ENCODE measurements at places on chromosomes 13 and 19.

- peak; percentile 24 for DNase-seq
These were observed 112.4 kb downstream of the NUFIP1 start for GRCh38 chr13:44876782-44877324.

- DNase-seq = no peak
These were observed 14.2 kb upstream of the LILRB1 start for GRCh38 chr19:54616057-54616456.

DNA sequence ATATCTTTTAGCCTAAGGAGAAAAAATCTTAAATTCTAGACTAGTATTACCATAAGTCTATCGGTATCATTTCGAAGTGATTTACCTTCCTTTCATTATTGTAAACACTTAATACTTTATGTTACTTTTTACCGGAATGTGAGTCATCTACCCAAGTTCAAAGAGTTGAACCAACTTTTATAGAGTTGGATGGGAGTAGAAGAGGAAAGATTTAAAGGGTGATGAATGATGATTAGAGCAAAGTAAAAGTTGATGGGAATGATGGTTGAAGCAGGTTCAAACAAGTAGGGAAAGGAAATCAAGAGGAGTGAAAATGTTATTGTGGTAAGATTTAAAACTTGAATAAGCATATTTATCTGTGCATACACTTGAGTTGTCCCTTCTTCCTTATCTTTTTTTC, 11.3 kb upstream of the LPAR6 start:
- DNase-seq = no peak

DNA sequence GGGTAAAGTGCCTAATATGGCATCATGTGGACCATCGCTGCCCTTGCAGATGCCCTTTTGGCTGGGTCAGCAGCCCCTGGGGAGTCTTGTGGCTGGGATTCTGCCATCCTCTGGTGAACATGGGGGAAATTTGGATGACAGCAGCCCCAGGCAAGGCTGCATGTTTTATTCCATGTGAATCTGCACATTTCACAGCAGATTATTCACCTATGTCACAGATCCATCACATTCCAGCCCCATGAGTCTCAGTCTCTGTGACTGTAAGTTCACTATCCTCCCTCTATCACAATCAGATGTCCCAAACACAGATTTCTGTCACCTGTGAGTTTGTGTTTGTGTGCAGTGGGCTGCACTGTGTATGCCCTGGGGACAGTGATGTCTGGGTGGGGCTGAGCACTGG, 36.8 kb upstream of the PSG9 start:
- no peak for DNase-seq

DNA sequence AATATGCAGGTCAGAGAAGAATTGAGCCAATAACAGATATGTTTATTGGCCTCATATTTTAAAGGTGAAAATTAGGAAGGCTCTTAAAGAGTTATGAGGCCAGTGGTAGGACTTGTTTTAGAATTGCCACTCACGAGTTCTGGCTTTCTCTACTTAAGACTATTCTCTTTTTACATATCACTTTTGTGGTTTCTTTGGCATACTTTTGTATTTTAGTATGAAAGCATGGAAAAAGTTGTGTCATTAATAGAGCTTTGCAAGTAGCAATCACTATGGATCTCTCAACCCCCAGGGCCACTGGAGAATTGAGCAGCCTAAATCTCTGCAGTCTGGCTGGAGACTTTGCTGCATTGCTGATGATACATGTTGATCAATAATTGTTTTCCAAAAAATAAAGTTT, 64.6 kb upstream of the SOX21 start:
- DNase-seq = no peak

DNA sequence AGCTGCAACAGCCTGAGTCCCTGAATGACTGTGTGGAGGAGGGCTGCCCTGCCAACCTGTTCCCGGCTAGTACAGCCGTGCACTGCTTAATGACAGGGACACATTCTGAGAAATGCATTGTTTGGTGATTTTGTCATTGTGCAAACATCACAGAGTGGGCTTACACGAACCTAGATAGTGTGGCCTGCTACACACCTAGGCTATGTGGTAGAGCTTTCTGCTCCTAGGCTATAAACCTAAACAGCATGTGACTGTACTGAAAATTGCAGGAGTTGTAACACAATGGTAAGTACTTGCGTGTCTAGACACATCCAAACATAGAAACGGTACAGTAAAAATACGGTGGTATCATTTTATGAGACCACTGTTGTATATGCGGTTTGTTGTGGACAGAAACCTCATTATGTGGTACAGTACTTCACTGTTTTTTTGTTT, 35.0 kb downstream of the VASP start:
- DNase-seq = no peak

- no peak for DNase-seq
These were observed 11.2 kb upstream of the IL4I1 start for GRCh38 chr19:49907745-49908446.

GRCh38 chr13:30169442-30169841, 137.9 kb downstream of the KATNAL1 start:
- DNase-seq = no peak

DNA sequence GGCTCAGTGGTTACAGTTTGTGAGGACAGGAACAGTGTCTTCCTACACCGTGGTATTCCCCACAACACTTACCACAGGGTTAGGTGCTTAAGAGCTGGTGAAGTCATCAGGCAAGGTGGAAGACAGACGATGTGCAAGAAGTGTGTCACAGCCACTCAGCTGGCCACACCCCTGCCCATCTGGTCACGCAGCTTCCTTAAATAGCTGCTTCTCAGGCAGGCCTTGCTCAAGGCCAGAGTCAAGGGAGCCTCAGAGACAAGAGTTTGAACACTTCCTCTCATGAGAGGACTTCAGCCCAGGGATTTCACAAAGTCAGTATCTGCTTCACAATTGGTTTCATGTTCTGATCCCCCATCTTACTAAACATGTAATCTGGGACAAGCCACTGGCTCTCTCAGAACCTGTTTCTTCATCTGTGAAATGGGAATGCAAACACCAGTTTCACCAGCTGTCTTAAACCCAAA, 80.3 kb upstream of the FRY start:
- no peak for DNase-seq

DNA sequence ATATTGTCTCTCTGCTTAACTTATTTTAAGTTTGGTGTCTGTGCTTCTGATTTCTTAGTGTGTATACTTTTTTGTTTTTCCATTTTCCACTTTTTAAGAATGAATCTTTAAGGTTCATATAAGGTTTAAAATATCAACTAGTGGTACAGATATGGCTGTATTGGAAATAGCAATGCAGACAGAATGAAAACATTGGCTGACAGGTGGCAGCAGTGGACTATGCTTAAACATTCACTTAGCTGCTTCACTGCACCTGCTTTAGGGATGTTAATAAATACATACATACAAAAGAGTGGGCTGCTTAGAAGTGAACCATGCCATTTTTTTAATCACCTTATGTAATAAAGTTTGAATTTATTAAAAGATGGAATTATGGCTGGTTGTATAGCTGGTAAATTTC, 27.3 kb downstream of the TM9SF2 start:
- DNase-seq = no peak

DNA sequence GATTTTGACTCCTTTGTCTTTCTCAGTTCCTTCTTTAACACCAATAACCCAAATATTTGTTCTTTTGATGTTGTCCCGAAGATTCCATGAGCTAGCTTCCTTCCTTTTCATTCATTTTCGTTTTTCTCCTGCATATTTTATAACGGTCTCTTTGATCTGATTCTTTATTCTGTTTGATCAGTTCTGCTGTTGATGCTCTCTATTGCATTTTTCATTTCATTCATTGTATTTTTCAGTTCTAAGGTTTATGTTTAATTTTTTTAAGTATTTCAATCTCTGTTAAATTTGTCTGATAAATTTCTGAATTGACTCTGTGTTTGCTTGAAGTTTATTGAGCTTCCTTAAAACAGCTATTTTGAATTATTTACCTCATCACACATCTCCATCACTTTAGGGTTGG, 68.4 kb upstream of the LRCH1 start:
- no peak for DNase-seq

DNA sequence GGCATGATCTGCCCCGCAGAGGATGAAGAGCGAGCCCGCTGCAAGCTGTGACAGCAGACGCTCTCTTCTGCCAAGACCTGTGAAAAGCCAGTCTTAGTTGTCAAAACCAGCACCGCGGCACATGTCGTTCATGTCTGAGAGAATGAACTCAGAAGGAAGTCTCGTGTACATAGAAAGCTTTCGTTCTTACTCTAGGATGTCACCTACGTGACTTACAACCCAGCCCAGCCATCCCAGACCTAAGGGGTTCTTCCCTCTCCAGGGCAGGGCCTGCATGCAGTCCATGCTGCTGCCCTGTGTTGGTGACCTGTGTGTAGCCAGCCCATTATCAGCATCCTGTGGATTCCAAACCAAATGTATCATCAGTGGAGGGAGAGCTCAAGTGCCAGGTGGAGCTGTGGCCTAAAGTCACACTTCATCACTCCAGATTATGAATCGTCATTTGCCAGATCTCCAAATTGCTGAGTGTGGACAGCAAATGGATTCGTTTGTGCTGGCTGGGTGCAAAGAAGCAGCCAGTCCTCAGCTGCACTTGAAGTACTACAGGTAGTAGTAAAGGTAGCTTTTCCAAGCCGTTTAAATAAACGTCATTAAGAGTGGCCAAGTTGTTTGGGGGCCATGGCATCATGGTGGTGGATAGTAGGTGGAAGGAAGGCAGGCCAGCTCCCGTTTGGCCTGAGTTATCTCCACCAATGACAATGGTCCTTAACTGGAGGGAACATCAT, 73.9 kb upstream of the GPR183 start:
- DNase-seq = no peak

DNA sequence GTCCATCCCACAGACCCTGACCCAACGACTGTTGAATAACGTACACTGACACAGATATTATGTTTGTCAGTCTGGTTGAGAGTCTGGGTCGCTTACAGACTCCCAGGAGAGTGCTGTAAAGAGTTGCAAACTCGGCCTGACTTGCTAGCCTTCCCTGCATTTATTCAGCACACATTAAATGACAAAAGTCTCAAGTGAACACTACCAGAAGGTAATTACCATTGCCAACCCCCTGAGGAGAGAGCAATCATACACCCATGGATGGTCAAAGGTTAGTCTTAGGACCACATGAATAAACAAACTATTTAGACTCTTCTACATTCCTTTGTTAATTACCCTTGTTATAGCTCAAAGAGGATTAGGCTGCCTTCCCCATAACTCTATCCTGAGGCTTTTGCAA, 1048.6 kb downstream of the PCDH17 start:
- no peak for DNase-seq

DNA sequence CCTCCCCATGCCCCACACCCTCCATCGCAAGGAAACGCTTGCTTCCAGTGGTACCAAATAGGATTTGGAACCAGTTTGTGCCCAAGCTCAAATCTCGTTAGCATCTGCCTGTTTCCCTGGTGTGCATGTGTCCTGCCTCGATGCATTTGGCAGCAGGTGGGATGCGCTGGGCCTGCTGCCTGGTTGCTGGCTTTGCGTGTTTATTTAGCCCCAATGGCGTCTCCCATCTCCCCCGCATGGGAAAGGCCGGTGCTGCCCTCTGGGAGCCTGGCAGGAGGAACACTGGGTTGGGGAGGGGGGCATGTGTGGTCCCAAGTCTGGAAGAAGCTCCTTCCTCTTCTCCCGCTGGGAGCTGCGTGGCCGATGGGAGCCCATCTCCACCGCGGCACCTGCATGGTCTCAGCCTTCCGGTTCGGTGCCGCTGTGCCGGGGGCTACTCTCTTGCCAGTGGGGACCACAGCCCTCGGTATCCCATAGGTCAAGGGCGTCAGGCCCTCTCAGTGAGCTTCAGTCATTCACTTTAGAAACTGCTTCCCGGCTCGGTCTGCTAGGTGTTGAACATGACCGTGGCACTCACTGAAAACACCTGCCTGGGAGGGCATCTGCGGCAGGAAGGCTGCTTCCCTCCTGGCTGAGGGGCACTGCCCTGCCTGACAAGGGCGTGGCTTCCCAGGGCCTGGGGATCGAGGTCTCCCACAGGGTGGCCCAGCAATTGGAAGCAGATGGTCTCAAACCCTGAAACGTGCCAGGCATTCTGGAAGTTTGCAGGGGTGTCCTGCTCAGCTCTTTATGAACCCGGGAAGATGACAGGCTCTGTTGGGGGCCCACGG, 11.8 kb upstream of the F7 start:
- DNase-seq = no peak

DNA sequence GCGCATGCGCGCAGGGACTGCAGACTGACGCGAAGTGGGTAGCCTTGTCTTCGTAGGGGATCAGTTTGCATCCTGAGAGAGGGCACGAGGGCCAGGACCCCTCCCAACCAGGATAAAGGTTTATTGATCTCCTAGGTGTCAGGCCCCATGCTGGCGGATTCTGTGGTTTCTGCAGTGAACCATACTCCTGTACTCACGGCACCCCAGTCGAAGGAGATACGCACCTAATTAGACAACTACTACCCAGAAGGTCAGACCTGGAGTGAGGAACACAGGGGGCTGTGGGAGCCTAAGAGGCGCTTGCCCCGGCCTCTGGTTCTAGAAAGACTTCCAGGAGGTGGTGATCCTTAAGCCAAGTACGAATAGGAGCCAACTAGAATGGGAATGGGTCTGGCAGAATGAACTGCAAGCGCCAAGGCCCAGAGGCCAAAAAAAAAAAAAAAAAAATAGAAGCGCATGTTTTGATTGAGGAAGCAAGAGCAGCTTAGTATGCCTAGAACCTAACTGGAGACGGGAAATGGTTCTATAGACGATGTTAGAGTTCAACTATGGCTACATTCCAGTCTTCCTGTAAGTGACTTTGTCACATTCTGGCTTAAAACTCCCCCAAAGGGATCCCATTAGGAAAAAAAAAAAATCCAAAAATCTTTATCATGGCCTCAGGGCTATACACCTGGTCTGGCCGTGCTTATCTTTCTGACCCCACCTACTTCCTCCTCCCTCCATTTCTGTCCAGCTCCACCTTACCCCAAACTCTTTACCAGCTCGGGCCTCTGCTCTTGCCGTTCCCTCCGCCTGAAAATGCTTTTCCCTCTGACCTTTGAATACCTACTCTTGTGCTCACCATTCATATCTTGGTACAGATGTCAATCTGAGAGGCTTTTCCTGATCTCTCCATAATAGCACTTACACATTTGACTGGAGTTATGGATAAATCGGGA, 902 bp upstream of the ZNF428 start:
- peak; percentile 89 for DNase-seq

GRCh38 chr19:28435551-28436271, 777.2 kb downstream of the UQCRFS1 start:
- DNase-seq = no peak

DNA sequence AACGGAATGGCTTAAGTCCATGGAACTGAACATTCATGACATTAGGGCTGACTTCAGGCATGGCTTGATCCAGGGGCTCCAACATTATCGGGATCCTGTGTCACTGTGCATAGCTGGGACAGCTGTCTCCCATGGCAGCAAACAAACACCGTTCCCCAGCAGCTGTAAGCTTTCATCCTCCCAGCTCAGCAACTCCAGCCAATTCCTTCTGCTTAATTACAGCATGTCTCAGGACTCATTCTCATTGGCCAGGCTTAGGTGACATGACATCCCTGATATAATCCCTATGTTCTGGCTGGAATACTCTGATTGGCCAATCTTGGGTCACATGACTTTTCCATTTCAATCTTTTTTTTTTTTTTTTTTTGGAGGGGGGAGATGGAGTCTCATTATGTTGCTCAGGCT, 10.9 kb upstream of the TLE5 start:
- DNase-seq = no peak

- DNase-seq = no peak
These were observed 571.7 kb downstream of the LIG4 start for GRCh38 chr13:107643615-107644014.
